ENCODE measurements at places on chromosomes 6 and 20. TPM values are rescaled to one million over a fixed set of nuclear protein-coding genes. Genes with fewer than 3 reads are reported as not detected.

DNA sequence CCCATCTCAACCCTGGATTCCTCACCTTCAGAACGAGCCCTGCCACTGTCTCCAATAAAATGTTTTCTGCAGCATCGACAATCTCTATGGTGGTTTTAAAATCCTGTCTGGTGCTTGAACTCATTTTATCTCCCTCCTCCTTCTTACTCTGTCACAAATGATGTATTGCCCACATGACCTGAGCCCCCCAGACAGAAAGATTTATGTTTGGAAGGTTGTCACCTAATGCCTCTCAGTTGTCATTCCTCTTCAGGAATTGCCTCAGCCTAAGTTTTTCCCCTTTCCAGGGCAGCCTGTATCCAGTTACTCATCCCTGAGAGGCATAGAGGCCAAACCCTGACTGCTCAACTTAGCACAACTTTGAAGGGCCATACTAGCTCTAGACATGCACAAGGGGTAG is 9.2 kb downstream of the GPX5 start:
- H3K27ac ChIP-seq = no peak overlapping the region
- no peaks in the 10 kb centered on the region for H3K36me3 ChIP-seq
- no peaks in the 10 kb centered on the region for H3K27me3 ChIP-seq
- H3K4me3 ChIP-seq = no peak overlapping the region
- DNase-seq = no peak

GRCh38 chr6:43708860-43709653 is 21.5 kb upstream of the MRPS18A start:
- H3K27ac ChIP-seq = no peak overlapping the region
- no peaks in the 10 kb centered on the region for H3K36me3 ChIP-seq
- peaks cover 26% of the 10 kb centered on the region for H3K4me1 ChIP-seq
- no peak for DNase-seq
- no peak overlapping the region for H3K4me3 ChIP-seq
- H3K27me3 ChIP-seq = no peaks in the 10 kb centered on the region

DNA sequence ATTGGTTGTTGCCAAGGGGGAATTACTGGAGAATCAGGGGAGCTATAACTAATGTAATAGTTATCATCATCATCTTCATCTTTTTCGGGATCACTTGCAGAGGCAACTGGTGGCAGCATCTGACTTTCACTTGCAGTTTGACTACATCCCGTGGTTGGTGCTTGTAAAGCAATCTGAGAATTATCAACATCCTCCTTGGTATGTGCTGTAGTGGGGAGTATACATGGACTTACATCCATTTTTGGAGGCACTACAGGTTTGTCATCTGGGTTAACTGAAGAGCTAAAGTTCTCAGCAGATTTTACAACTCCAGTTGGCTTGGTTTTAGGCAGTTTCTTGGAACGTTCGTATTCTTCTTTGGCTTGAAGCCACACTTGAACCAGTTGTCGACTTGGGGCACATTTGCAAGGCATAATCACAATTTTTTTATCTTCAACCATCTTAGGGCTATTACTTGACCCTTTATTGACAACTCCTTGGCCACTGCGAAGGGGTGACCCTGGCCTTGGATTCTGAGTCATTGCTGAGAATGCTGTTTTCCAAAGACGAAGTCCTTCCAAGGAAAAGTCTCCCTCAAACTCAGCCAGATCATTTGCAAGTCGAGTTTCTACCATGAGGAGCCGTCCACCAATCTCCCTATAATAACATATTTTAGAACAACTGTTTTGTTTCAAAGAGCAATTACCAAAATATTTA is 115.5 kb downstream of the REV3L start:
- peaks cover 5% of the 10 kb centered on the region for H3K36me3 ChIP-seq
- no peak overlapping the region for H3K27ac ChIP-seq
- H3K4me3 ChIP-seq = no peak overlapping the region
- no peaks in the 10 kb centered on the region for H3K4me1 ChIP-seq
- DNase-seq = no peak
- H3K27me3 ChIP-seq = no peaks in the 10 kb centered on the region

GRCh38 chr6:15474196-15474595 is 188.6 kb downstream of the DTNBP1 start:
- peaks cover 3% of the 10 kb centered on the region for H3K36me3 ChIP-seq
- H3K4me1 ChIP-seq = no peaks in the 10 kb centered on the region
- no peak overlapping the region for H3K4me3 ChIP-seq
- no peak for DNase-seq
- no peak overlapping the region for H3K27ac ChIP-seq

The POU5F1 gene
- total RNA-seq = 17.2 TPM

DNA sequence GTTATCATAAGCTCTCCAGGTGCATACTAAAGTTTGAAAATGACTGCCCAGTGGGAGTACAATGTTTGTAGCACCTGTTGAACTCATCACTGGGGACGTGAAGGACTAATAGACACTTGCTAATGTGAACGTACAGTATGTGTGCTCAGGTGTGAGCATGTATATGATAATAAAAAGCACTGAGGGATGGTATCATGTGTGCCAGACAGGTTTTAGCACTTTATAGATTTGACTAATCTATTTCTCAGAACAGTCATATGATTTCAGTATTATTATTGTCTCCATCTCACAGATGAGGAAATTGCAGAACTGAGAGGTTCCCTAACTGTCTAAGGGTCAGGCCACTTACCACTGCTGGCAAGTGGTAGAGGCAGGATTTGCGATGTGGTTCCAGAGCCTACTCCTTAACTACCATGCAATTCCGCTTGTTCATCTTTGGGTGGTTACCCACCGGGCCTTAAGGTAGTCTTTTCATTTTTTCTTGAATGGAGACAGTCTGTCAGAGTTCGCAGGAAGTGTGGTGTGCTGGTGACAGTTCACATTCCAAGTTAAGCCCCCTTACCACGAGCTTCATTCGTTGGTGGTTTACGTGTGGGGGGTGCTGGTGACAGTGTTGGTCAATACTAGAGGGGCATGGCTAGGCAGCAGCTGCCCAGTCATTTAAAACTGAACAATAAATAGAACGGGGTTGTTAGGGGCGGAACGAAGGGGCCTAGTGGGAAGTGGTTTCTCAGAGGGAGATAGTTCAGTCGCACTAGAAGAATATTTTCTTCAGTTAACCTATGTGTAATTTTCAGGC is 46.8 kb downstream of the RREB1 start:
- no peak overlapping the region for H3K27ac ChIP-seq
- no peaks in the 10 kb centered on the region for H3K36me3 ChIP-seq
- DNase-seq = no peak
- peaks cover 44% of the 10 kb centered on the region for H3K27me3 ChIP-seq

DNA sequence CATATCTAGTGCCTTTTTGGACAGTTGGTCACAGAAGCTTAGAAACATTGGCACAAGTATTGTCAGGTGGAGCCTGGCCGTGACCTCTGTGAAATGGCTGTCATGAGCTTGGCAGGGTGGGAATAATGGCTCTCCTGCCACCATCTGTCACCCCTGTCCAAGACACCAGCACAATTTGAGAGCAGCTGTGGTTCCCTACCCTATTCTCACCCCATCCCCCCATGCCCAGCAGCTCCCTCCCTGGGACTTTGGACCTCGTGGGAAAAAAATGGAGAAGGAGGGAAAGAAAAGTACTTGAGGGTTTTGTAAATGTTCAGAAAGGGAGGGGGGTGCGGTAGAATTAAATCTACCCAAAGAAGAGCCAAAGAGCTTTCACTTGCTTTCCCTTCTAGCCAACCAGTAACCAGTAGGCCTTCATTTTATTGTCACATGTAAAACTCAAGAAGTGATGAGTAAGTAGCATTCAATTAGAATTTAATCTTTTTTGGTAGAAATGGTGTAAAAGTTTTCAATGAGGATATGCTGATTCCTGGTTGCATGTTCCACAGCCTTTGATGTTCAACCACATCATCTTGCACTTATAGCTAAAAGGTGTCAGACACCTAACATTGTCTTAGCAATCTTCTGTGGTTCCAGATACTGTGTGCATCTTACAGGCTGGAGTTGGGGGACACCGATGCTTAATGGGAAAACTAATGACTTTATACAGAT is 263.5 kb upstream of the TAB2 start:
- no peaks in the 10 kb centered on the region for H3K27me3 ChIP-seq
- peaks cover 7% of the 10 kb centered on the region for H3K4me1 ChIP-seq
- no peaks in the 10 kb centered on the region for H3K36me3 ChIP-seq
- H3K4me3 ChIP-seq = no peak overlapping the region

DNA sequence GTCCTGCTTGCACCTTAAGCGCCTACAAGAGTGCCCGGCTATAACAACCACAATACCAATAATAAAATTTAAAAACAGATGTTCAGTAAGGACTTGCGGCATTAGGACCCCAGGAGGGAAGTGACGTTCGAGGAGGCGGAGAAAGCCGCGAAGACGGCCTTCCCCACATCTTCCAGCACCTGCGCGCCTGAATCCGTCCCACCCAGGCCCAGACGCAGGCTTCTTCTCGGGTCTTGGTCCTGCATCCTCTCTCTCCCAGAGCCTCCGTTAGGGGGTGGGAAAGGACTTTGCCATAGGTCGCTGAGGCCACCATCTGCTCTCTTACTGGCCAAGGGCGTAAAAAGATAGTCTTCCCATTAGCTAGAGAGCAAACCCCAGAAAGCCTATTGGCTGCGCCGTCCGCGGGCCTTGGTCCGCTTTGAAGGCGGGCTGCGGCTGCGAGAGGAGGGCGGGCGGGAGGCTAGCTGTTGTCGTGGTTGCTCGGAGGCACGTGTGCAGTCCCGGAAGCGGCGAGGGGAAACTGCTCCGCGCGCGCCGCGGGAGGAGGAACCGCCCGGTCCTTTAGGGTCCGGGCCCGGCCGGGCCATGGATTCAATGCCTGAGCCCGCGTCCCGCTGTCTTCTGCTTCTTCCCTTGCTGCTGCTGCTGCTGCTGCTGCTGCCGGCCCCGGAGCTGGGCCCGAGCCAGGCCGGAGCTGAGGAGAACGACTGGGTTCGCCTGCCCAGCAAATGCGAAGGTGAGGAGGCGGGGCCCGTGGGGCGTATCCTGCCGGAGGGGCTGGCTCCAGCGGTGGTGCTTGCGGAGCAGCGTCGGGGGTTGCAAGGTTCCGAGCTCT is at the start of gene CNPY3:
CNPY3 (plus strand) TSS at position 495 of the 835 bp plus-strand sequence; CDS start at position 586, 91 bp downstream.
- no peaks in the 10 kb centered on the region for H3K36me3 ChIP-seq
- H3K27ac ChIP-seq = peak within 1 kb of the TSS; percentile 97
- peak; percentile 97 for DNase-seq
- H3K4me3 ChIP-seq = peak within 1 kb of the TSS; percentile 69

The DCDC2 gene
- total RNA-seq = not detected

The ZKSCAN3 gene
- 9.0 TPM for total RNA-seq

DNA sequence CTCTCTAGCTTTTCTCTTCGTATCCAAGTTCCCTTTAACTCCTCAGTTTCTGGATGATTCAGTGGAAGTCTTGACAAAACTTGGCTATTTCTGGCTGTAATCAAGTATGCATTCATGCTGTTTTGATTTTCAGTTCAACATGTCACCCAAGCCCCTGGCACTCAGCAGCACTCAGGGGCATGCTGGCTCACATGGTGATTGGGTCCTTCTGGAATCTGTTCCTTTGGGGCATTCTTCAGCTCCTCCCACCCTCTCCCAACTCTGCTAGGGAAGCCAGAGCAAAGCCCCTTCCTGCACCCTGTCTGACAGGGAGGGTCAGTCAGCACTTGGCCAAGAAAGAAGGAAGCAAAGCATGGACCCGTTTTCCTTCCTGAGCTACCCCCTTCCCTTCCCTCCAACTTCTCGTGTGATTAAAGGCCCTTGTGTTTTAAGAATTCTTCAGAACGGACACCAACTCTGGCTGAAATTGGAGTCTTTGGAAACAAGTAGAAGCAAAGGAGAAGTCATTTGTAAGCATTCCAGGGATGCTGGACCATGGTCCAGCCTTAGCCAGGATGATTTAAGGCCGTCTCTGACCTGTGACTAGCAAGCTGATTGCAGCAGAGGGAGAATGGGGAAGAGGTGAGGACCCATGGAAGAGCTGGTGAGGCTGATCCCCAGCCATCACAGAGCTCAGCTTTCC is 7.1 kb downstream of the PLEKHG1 start:
- no peaks in the 10 kb centered on the region for H3K36me3 ChIP-seq
- no peak overlapping the region for H3K27ac ChIP-seq
- no peak overlapping the region for H3K4me3 ChIP-seq
- H3K4me1 ChIP-seq = no peaks in the 10 kb centered on the region

GRCh38 chr6:38336922-38337321 is 302.8 kb downstream of the BTBD9 start:
- no peak overlapping the region for H3K4me3 ChIP-seq
- DNase-seq = no peak
- no peak overlapping the region for H3K27ac ChIP-seq

The MEP1A gene
- total RNA-seq = not detected

GRCh38 chr6:133587546-133588160 is 301.3 kb upstream of the TCF21 start:
- H3K4me1 ChIP-seq = peaks cover 11% of the 10 kb centered on the region
- H3K27ac ChIP-seq = no peak overlapping the region
- DNase-seq = no peak
- no peak overlapping the region for H3K4me3 ChIP-seq
- no peaks in the 10 kb centered on the region for H3K27me3 ChIP-seq

DNA sequence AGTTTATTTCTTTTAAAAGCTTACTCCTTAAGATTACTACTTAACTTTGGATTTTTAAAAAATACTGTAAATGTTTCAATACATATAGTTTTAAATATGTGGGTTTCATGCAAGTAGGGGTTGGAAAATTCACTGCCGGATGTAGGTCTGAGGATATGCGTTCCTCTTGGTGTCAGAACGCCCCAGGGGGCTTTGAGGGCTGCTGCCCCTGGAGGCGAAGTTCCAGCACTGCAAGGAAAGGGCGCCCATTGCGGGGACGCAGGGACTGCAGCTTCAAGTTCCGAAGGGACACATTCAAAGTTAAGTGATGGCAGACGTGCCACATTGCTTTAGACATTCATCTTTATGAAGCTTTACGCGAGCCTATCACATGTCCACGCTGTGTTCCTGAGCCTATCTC is 152.9 kb downstream of the SOD2 start:
- no peaks in the 10 kb centered on the region for H3K36me3 ChIP-seq
- no peak overlapping the region for H3K4me3 ChIP-seq
- H3K27me3 ChIP-seq = peaks cover 10% of the 10 kb centered on the region
- DNase-seq = peak; percentile 59

DNA sequence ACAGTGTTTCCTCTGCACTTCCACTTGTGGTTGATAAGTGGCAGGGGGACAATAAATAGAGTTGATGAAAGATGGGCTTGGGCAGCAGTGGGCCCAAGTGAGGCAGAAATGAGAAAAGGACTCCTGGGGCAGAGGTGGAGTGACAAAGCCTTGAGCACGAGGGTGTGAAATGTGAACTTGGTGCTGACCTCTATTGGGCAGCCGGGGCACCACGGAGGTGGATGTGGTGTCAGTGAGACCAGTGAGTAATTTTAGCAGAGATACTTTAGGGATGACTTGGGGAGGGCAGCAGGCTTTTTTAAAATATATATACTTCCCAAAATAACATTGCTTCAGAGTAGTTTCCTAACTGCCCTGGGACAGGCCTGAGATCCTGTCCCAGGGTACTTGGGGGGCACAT is 30.6 kb upstream of the MYLK2 start:
- no peak overlapping the region for H3K27ac ChIP-seq
- no peaks in the 10 kb centered on the region for H3K4me1 ChIP-seq
- H3K36me3 ChIP-seq = peaks cover 26% of the 10 kb centered on the region
- no peak for DNase-seq
- no peak overlapping the region for H3K4me3 ChIP-seq
- no peaks in the 10 kb centered on the region for H3K27me3 ChIP-seq

GRCh38 chr6:47376930-47377329 is 67.2 kb upstream of the TNFRSF21 start:
- H3K4me1 ChIP-seq = no peaks in the 10 kb centered on the region
- no peaks in the 10 kb centered on the region for H3K27me3 ChIP-seq
- no peak for DNase-seq
- no peak overlapping the region for H3K27ac ChIP-seq
- H3K36me3 ChIP-seq = no peaks in the 10 kb centered on the region

GRCh38 chr20:1341561-1342265 is 12.8 kb upstream of the SDCBP2 start:
- no peak overlapping the region for H3K27ac ChIP-seq
- no peaks in the 10 kb centered on the region for H3K27me3 ChIP-seq
- H3K4me3 ChIP-seq = no peak overlapping the region
- DNase-seq = no peak

GRCh38 chr6:87115402-87116135 is 20.7 kb upstream of the CGA start:
- no peak overlapping the region for H3K4me3 ChIP-seq
- no peak for DNase-seq
- no peaks in the 10 kb centered on the region for H3K36me3 ChIP-seq
- H3K4me1 ChIP-seq = no peaks in the 10 kb centered on the region

Data from neural progenitor cell (in vitro differentiated cells).